ENCODE measurements at places on chromosomes 12 and 14.

DNA sequence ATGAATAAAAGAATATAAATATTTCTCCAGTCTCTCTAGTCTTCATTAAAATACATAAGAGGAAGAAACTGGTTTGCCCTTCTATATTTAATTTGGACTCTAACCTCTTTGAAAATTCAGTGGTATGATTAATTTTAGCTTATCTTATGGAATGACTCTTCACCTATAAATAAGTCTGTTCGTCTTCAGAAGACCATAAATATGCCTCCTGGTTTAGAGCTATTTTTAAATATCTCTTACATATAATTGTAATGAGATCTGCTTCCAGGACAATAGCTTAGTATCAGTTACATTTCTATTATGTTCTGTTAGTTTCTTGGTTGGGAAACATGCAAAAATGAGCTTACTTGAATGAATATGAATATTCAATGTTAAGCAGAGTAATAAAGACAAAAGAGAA is 257.5 kb upstream of the HMGA2 start:
- no peak for DNase-seq

DNA sequence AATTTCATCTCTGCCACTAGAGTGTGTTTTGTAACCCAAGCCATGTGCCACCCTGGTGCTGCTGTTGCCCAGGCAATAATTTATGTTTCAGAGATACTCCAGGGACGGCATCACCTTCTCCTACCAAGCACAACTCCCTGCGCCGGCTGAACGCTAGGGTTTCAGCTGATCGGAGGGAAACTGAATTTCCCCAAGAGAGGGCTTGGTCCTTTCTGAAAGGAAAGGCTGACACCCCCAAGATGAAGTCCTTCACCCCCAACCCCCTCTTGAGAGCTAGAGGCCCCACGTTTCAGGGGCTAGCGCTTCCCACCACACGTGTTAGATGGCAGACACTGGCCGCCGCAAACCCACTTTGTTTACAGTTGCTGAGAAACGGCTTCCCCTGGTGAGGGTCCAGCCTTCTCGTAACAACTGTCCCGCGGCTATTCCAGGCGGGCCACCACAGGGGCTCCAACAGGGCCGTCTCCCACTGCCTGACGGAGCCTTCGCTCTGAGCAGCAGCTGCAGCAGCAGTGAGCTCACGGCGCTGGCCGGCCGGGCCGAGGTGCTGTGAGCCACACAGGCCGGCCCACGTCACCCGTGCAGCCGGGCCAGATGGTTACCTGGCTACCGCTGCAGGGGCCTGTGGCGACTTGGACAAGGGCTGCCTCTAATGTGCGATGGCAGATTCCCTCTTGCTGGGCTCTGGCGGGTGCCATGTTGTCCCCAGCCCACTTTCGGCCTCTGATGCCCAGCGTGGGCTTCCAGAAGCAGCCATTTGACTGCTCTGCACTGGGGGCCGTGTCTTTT is 66.4 kb downstream of the TESC start:
- DNase-seq = no peak

GRCh38 chr12:75446857-75447256 is 33.7 kb upstream of the GLIPR1 start:
- no peak for DNase-seq

- no peak for DNase-seq
Observed at GRCh38 chr12:56267443-56268071, 815 bp downstream of the COQ10A start.

- DNase-seq = no peak
Observed at GRCh38 chr12:20567413-20567812, 127.7 kb upstream of the SLCO1C1 start.

- no peak for DNase-seq
Observed at GRCh38 chr12:9796971-9797370, 30.3 kb upstream of the KLRF1 start.

GRCh38 chr12:2396448-2396871 is 343.7 kb downstream of the CACNA1C start:
- DNase-seq = no peak

DNA sequence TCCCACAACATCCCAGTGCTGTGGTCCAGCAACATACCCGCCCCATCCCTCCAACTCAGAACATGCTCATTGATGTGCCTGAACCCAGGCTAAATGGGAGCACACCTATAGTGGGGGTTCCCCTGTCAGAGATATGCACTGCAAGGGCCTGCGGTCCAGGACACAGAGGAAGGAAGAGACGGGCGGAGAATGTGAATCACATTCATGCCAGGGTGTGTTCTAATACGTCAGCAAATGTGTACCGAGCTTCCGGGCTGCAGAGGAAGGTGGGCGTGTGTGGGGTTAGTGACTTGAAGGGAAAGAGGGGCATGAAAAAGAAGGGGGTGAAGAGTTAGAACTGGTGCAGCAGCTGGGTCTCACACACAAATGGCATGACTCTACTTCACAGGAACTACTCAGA is 83.7 kb downstream of the DPF3 start:
- DNase-seq = no peak

DNA sequence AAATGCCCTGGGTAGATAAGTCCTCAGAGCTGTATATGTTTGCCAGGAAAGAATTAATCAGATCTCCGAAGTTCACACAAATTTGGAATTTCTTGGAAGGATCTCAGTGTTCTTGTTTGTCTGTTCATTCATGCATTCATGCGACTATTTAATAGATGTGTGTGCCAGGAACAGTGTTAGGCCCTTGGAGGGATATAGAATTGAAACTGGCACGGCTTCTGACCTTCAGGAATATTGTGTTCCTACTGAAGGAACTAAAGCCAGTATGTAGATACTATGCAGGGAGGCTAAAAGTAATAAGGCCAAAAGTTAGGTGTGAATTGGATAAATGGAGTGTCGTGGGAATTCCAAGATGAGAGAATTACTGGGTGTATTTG is 166.0 kb upstream of the NOS1 start:
- no peak for DNase-seq

GRCh38 chr14:106872611-106873446 is 1346.4 kb downstream of the TMEM121 start:
- peak; percentile 78 for DNase-seq

GRCh38 chr12:27077586-27077985 is 4.8 kb downstream of the C12orf71 start:
- DNase-seq = no peak

All from stimulated activated naive CD4-positive, alpha-beta T cell (primary cell).